NCI-H2081 (cell line): ENCODE measurements at places on chromosomes 3 and 15.
A peak's percentile ranks its signal among the peaks of the same experiment; 100 is the strongest.

DNA sequence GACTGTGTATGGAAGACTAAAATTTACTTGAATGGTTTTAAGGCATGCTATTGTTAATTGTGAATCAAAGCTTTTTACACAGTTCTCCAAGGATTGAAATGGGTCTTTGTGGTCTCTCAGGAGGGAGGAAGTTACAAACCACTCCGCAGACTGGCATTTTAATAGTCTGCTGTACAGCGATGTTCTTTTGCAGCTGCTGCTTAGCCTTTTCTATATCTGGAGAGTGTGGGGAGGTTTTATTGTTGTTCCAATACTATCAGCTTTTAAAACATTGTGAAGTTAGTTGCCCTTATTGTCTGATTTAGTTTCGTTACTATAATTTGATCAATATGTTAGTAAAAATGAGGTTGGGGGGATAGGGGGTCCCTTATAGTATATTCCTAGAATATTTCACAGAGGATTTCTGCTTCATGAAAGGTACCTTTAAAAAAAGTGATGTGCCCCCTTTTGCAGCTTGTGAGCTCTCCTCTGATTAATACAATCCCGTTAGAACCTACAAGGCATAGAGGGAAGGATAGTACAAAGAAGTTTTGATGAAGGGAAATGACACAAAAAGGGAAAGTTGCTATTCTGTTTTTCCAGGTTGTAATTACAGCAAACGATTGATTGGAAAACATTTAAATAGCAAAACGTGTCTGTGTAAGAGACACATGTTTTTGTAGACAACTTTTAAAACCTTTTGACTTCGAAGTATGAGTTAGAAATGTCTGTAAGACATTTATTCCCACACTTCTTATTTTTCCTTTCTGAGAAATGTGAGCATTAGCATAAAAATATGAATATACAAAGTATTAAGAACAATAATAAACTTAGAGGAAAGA lies 158.3 kb upstream of the CGNL1 start:
- DNase-seq: peak; percentile 63

DNA sequence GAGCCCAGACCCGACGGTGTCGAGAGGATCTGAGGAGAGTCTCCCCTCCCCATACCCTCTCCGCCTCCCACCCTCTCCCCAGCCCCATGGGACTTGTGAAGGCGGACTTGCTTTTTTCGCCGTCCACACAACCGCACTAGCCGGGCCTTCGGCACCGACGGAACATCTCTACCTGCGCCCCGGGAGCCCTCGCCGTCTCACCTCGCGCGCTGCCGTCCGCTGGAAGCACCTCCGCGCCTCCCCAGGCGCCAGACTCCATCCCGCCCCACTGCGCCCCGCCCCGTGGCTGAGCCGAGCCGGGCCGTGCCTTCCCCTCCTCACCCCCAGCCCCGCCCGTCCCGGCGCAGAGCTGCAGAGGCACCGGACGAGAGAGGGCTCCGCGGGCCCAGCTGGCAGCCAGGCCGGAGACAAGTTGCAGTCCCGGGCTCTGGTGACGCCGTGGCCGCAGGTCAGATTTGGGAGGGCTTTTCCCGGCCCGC lies at the start of the genes DUOX1 and DUOXA1:
Gene DUOX1 (plus strand): TSS at position 344 of the 479 bp plus-strand sequence. CDS start 1,973 bp downstream, outside the sequence.
Gene DUOXA1 (minus strand): TSS at position 229 of the 479 bp plus-strand sequence. CDS start 6,865 bp downstream, outside the sequence.
- no peak for DNase-seq

GRCh38 chr3:113286524-113286923 lies 75.2 kb downstream of the BOC start:
- no peak for DNase-seq

DNA sequence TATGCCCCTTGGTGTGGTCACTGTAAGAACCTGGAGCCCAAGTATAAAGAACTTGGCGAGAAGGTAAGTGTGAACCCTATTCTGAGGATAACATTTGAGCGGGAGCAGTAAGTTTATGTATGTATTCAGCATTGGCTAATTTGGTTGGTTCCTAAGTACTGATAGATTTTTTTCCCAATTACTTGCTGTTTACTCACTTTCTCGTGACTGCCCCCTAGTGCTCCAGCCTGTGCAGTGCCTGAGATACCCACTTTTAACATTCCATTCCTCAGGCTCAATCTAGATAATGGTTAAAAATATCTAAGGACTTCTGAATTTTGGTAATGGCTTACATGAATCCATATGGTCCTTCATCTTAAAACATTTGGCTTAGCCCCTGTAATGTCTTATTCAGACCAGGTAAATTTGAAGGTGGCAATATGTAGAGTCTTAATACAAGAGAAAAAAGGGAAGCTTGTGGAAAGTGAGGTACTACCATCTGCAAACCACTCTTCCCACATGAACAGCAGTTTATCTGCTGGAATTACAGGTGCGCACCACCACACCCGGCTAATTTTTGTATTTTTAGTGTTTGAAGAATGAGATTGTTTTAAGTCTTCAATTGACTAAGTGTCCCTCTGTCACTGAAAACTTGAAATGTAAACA lies 7.1 kb downstream of the ELL3 start:
- DNase-seq: peak; percentile 44

DNA sequence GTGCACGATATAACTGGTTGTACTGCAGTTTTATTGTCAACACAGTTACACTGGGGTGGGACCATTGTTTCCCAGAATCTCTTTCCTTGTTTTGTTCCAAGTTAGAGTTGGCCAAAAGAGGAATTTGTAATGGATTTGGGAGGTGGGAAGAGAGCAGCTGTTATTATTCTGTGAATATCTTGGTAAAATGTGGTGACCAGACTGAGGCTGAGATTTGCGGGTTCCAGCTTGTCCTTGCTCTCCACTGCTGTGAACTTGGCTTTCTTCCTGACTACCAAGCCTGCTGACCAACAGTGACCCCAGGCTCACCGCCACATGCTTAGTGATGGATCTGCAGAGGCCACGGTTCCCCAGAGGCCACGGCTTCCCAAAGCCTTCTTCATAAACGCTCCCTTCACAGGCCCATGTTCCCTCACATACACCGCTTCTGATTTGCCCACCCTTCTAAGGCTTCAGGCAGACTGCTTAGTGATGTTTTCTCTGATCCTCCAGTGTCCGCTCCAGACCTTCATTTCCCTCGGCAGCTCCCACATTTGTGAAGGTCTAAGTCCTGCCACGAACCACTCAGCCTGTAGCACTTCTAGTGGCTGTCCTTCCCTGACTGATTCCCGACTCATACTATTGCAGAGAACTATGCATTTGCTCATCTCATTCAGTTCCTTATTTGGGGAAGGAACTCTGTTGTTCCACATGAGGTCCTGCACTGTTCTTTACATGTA lies 525.5 kb upstream of the RGMA start:
- DNase-seq: no peak
